Stimulated activated CD8-positive, alpha-beta memory T cell treated with anti-CD3 and anti-CD28 coated beads, Interleukin-15, amount 100 ng/mL, for 24 hours (primary cell): ENCODE measurements at places on chromosomes 4 and X.

DNA sequence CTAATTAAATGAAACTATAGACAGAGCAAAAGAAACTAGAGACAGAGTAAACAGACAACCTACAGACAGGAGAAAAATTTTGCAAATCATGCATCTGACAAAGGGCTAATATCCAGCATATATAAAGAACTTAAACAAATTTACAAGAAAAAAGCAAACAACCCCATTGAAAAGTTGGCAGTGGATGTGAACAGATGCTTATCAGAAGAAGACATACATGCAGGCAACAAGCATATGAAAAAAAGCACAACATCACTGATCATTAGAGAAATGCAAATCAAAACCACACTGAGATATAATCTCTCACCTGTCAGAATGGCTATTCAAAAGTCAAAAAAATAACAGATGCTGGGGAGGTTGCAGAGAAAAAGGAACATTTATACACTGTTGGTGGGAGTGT, 14.8 kb downstream of the ZNF280C start:
- no peak for DNase-seq

DNA sequence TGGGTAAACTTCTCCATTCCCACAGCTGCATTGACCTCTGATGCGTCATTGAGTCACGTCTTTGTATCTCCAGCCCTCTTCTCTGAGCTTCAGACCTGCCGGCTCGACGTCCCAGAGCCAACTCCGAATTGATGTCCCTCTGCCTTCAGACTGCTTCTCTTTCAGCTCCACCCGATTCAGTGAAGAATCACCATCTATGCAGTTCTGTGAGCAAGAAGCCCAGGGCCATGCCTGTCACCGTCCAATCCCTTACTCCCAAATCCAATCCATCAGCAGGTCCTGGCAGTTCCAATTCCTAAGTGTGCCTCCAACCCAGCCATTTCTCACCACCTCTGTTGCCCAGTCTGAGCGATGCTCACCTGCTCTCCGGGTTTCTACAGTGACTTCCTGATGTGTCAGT, 70.7 kb downstream of the ENPP6 start:
- no peak for DNase-seq

DNA sequence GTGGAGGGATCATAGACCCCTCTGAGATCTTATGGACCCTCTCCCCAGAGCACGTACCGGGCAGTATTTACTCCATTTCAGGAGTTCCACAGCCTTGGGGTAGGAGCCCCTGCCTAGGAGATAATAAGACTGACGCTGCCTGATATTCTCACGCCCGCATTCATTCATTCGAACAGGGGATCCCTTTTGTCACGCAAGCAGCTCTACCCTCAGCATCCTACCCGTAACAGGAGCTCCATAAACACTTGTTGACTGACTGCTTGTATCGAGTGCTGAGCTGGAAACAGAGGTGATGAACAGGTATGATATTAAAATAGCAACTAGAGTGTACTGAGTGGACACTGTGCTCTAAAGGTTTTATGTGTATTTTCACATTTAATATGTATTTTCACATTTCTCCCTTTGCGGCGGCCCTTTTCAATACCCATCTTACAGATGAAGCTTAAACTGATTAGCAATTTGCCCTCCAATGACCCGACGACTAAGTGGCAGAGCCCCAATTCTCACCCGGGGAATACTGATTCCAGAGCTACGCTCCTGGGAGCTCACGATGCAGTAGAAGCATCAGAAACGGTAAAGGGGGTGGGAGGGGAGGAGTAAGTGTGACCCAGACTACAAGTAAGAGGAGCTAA, 888 bp downstream of the RAB28 start:
- no peak for DNase-seq

DNA sequence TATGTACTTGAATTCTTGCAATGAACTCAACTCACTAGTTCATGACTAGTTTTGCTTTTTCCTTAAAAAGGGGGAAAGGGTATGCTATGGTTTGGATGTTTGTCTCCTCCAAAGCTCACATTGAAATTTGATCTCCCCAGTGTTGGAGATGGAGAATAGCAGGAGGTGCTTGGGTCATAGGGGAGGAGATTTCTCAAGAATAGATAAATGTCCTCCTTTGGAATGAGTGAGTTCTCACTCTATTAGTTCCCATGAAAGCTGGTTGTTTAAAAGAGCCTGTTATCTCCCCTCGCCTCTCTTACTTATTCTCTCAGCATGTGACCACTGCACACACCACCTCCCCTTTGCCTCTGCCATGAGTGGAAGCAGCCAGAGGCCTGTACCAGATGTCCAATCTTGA, 109.4 kb upstream of the INTU start:
- no peak for DNase-seq

DNA sequence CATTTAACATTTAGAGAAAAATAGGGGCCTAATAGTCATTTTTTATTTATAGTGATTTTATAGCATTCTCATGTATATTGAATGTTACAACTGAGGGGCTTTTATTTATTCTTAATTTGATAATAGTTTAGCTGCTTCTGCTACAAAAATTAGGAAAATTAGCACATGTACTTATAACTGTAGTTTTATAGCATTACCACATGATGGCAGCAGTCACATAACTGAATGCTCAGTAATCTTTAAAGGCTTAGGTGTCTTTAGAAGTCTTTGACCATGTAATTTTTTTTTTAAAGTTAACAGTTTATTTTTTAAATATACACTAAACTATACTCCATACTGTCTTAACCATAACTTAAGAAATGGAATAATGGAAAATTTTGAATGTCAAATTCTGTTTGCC, 136.6 kb downstream of the STAG2 start:
- no peak for DNase-seq

DNA sequence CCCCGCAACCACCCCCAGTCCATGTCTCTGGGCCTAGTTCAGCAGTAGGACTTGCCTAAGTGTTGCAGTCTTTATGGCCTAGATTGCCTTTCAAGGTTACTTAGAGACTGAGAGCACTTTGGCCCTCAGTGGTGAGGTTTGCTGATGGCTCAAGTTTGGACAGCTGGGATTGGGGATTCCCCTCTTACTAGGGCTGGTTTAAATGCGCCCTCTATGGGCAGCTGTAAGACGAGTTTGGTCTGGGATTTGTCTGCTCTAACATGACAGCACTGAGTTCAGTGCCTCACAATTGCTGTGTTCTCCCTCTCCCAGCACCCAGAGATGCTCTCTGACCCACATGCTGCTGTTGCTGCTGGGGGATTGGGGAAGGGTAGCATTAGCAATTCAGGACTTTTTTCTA, 23.1 kb downstream of the DACH2 start:
- DNase-seq, result no peak

GRCh38 chr4:128512161-128512560, 224.5 kb upstream of the PGRMC2 start:
- DNase-seq, result no peak

DNA sequence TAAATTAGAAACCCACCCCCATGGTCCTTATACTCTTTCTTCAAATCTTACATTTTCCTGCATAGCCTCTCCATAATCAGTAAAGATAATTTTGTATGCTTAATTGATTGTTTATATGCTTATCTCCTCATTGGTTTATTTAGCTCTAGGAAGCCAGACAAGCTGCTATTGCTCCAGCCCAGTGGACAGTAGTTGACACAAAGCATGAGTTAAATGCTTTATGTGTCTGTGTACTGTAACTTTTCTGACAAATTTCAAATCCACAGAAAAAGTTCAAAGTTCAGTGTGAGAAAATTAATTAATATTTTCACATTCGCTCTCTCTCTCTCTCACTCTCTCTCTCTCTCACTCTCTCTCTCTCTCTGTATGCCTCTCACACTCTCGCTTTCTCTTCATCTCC, 181.7 kb downstream of the GABRB1 start:
- DNase-seq, result no peak

DNA sequence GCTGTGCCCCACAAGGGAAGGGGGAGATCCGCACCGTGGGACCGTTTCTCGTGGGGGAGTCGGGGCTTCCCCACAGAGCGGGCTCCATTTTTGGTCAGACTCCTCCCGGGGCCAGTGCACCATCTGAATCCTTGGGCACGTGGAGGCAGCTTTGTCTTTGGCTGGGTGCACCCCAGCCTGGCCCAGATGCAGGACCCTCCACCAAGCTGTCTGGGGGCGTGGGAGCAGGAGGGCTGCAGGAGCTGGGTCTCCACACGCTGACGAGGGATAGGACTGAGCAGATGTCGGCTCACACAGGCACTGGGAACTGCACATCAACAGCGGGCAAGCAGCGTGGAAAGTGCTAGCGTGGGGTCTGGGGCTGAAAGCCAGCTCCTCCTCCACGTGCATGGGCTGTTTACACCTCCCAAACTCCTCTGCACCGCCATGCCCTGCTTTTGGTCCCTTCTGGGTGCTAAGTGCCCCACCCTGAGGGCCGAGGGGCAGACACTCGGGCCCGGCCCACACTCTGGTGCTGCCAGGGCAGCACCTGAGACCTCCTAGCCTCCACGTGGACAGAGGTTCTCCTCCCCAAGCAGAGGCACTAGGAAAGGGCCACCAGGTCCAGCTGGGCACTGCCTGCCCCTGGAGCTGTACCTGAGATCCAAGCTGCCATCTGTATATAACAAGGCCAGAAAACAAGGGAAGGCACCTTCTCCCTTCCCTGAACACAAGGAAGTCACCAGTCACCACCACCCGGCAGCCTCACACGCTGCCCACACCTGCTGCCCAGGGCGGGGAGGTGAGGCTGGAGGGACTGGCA, 13.8 kb downstream of the DGKQ start:
- DNase-seq, result no peak

DNA sequence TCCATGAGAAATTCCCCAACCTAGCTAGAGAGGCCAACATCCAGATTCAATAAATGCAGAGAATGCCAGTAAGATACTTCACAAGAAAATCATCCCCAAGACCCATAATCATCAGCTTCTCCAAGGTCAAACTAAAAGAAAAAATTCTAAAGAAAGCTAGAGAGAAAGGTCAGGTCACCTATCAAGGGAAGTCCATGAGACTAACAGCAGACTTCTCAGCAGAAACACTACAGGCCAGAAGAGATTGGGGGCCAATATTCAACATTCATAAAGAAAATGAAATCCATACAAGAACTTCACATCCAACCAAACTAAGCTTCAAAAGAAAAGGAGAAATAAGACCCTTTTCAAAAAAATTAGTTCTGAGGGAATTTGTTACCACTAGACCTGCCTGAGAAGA, 118.8 kb upstream of the ANXA10 start:
- DNase-seq, result no peak

DNA sequence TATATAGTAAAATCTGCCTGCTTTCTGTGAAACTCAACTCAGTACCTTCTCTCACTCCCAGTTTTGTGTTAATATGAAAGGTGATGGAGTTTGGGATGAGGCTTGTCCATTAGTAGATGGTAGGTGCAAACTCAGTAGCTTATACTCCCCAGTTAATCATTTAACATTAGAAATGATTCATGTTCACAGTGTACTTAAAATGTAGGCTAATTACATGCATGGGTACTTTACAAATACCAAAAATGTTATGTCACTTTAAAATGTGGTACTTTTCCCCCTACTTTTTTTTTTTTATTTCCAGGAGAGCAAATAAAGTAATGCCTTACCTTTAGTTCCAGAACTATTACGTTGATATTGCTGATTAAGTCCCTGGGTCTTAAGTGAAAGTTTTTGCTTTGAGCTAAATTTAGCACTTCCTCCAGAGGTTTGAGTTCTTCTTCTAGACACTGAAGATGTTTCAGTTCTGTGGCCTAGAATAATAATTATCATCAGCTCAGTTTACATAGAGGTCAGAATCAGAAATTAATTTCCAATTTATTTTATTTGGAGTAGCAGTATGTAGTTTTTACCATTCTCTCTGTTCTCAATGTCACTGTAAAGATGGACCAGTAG, 3.0 kb downstream of the IL2 start:
- no peak for DNase-seq

DNA sequence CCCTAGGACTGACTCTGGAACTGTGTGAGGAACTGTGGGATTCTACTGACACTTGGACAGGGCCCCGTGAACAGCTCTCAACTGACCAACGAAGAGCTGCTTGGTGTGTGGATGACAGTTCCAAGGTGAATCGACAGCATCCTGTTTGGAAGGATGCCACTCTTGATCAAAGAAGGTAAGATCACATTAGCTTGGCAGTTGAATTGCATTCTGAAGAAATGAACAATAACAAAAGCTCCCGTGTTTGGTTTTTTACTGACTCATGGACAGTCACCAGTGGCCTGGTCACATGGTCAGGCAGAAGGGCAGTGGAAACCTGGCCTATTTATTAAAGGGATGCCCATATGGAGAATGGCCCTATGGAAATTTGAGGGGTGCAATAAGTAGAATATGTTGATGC, 33.1 kb upstream of the GPR34 start:
- DNase-seq, result no peak

- no peak for DNase-seq
These were observed 102.9 kb downstream of the CLCN4 start for GRCh38 chrX:10259716-10260115.

DNA sequence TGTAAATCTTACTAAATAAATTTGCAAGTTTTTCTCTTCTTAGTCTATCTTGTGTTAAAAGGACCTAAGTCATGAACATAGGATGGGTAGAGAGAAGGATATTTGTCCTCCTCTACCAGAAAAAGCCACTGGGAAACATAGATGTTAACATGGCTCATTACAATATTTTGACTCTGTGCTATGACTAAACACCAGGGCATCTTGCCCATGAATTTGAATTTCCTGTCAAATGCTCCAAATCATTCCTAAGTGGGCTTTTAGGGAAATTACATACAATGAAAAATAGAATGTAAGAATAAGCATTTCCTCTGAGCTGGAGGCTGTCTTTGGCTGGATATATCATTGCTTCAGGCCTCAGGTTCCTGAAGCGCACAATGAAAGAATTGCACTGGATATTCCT, 39.1 kb downstream of the ANOS1 start:
- no peak for DNase-seq

- peak; percentile 31 for DNase-seq
These were observed 2.1 kb downstream of the LEF1 start for GRCh38 chr4:108166441-108167315.

DNA sequence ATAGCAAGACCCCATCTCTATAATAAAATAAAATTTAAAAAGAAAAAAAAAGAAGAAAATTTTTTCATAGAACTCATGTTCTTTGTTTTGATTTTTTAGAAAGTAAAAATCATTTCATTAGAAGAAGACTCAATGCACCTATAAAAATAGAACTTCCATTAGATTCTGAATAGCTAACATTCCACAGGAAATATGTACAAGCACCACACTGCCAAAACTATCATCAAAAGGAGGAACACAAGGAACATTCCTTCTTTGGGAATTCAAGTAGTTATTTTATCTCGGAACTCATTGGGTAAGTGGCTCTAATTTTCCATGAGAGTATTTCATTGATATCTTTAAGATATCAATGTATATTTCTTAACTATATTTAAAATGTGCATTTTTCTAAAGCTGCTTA, 157.6 kb downstream of the CAMK2D start:
- no peak for DNase-seq

GRCh38 chrX:109266034-109266433, 215.9 kb downstream of the GUCY2F start:
- no peak for DNase-seq
